ENCODE measurements at places on chromosomes 6 and 20.

- H3K36me3 ChIP-seq = no peaks in the 10 kb centered on the region
- 0 out of 2 replicates have a peak, but pooled peaks cover 4% of the 10 kb centered on the region for H3K4me1 ChIP-seq
- no peak for DNase-seq
- no peaks in the 10 kb centered on the region for H3K27me3 ChIP-seq
- H3K4me3 ChIP-seq = no peak overlapping the region
- no peak overlapping the region for H3K27ac ChIP-seq
Observed at GRCh38 chr6:160355001-160355400, 6.8 kb downstream of the SLC22A3 start.

DNA sequence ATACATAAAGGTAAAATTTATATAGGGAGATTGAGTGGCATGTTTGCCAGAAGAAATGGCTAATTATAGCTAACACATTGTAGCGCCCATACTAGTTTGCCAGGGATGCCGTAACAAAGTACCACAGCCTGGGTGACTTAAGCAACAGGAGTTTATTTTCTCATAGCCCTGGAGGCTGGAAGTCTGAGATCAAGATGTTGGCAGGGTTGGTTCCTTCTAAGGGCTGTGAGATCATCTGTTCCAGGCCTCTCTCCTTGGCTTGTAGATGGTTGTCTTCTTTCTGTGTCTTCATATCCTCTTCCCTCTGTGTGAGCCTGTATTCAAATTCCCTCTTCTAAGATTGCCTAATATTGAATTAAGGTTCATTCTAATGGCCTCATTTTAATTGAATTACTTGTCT lies 417.5 kb upstream of the OPRM1 start:
- no peak for DNase-seq
- H3K27me3 ChIP-seq = no peaks in the 10 kb centered on the region
- no peak overlapping the region for H3K27ac ChIP-seq
- H3K4me1 ChIP-seq = no peaks in the 10 kb centered on the region
- no peaks in the 10 kb centered on the region for H3K36me3 ChIP-seq

DNA sequence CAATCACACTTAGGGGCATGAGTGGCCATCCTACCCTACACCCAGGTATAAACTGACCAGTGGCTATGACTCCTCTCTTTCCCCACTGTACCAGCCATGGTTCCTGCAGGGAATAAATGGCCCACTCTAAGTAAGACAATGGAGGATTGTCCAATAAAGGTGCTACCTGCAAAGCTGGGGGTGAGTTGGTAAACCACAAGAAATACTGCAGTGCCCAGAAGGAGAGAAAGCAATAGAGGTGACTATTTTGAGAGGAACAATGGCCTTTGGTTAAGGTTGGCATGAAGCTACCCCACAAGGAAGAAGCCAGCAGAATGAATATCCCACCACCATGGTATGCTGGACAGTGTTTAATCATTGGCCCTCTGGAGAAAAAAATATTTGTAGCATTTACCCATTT lies 233.3 kb upstream of the ECI2 start:
- H3K4me3 ChIP-seq = no peak overlapping the region
- no peaks in the 10 kb centered on the region for H3K36me3 ChIP-seq
- no peaks in the 10 kb centered on the region for H3K27me3 ChIP-seq
- H3K4me1 ChIP-seq = no peaks in the 10 kb centered on the region
- DNase-seq = no peak

GRCh38 chr6:28105245-28105639 lies 19.2 kb upstream of the ZSCAN16 start:
- DNase-seq = peak; percentile 5
- H3K27ac ChIP-seq = no peak overlapping the region
- H3K4me1 ChIP-seq = no peaks in the 10 kb centered on the region
- H3K36me3 ChIP-seq = no peaks in the 10 kb centered on the region
- no peaks in the 10 kb centered on the region for H3K27me3 ChIP-seq
- H3K4me3 ChIP-seq = peak overlapping the region; percentile 79

DNA sequence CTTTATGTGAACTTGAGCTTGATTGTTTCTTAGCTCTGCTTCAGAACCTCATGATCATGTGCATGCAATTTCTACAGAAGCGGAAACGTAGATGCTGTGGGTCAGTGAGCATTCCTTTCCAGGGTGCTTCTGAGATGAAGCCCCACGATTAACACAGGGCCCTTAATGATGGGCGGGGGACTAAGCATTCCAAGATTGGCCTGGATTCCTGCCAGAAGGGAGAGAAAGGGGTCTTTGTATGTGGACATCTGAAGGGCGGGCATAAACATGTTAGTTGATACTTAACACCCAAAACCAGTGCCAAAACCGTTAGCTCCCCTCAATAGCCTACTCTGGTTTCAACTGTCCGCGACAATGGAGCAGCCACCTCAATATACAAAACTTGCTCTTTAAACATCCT lies 46.9 kb upstream of the POU3F2 start:
- DNase-seq = no peak
- no peaks in the 10 kb centered on the region for H3K27me3 ChIP-seq
- no peak overlapping the region for H3K4me3 ChIP-seq
- H3K36me3 ChIP-seq = no peaks in the 10 kb centered on the region
- no peaks in the 10 kb centered on the region for H3K4me1 ChIP-seq

- peak; percentile 2 for DNase-seq
- no peaks in the 10 kb centered on the region for H3K27me3 ChIP-seq
- H3K4me3 ChIP-seq = no peak overlapping the region
Observed at GRCh38 chr6:124131779-124132178, 328.1 kb downstream of the NKAIN2 start.

GRCh38 chr20:8367689-8368088 lies 235.6 kb downstream of the PLCB1 start:
- no peak overlapping the region for H3K4me3 ChIP-seq
- no peaks in the 10 kb centered on the region for H3K36me3 ChIP-seq
- H3K27ac ChIP-seq = no peak overlapping the region

- DNase-seq = no peak
- H3K27ac ChIP-seq = no peak overlapping the region
- no peak overlapping the region for H3K4me3 ChIP-seq
- 0 out of 2 replicates have a peak, but pooled peaks cover 5% of the 10 kb centered on the region for H3K4me1 ChIP-seq
Observed at GRCh38 chr6:2830183-2830582, 11.5 kb downstream of the SERPINB1 start.

GRCh38 chr6:37025621-37026466 lies 20.4 kb downstream of the FGD2 start:
- no peak for DNase-seq
- no peaks in the 10 kb centered on the region for H3K27me3 ChIP-seq
- no peak overlapping the region for H3K4me3 ChIP-seq
- peaks cover 23% of the 10 kb centered on the region for H3K4me1 ChIP-seq

- H3K27ac ChIP-seq = no peak overlapping the region
- H3K4me1 ChIP-seq = no peaks in the 10 kb centered on the region
- no peaks in the 10 kb centered on the region for H3K27me3 ChIP-seq
- no peaks in the 10 kb centered on the region for H3K36me3 ChIP-seq
Observed at GRCh38 chr6:118864341-118865099, 29.4 kb upstream of the ASF1A start.

DNA sequence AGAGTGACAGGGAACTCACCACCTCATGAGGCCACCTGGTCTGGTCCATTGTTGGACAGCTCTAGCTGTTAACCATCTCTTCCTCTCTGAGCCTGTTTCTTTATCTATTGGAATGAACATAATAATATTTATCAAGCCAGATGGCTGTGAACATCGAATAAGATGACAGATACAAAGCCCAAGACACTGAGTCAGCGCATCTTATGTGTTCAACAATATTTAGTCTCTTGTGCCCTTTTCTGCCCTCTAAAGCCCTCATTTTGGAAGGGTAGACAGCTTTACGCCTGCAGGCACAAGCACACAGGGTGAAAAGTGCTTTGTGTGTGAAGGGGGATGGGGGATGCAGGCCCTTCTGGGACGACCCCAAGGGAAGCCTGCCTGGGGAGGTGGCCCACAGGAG lies 164.0 kb downstream of the GRM4 start:
- no peak overlapping the region for H3K4me3 ChIP-seq
- H3K27me3 ChIP-seq = no peaks in the 10 kb centered on the region
- no peaks in the 10 kb centered on the region for H3K4me1 ChIP-seq
- no peaks in the 10 kb centered on the region for H3K36me3 ChIP-seq
- DNase-seq = no peak
- no peak overlapping the region for H3K27ac ChIP-seq

- no peak overlapping the region for H3K27ac ChIP-seq
- peak; percentile 56 for DNase-seq
- H3K27me3 ChIP-seq = no peaks in the 10 kb centered on the region
- no peaks in the 10 kb centered on the region for H3K36me3 ChIP-seq
Observed at GRCh38 chr20:1299522-1299921, 29.4 kb downstream of the SDCBP2 start.

- no peaks in the 10 kb centered on the region for H3K27me3 ChIP-seq
- DNase-seq = no peak
- no peaks in the 10 kb centered on the region for H3K4me1 ChIP-seq
- no peak overlapping the region for H3K4me3 ChIP-seq
- no peak overlapping the region for H3K27ac ChIP-seq
Observed at GRCh38 chr6:14951704-14952103, 294.2 kb upstream of the JARID2 start.

GRCh38 chr6:44675449-44675848 lies 287.9 kb downstream of the CDC5L start:
- H3K36me3 ChIP-seq = no peaks in the 10 kb centered on the region
- no peak overlapping the region for H3K27ac ChIP-seq
- H3K4me3 ChIP-seq = no peak overlapping the region
- no peak for DNase-seq
- no peaks in the 10 kb centered on the region for H3K27me3 ChIP-seq
- no peaks in the 10 kb centered on the region for H3K4me1 ChIP-seq

GRCh38 chr20:33372993-33373441 lies 28.3 kb downstream of the CDK5RAP1 start:
- peak; percentile 22 for DNase-seq
- peaks cover 14% of the 10 kb centered on the region for H3K36me3 ChIP-seq
- H3K4me1 ChIP-seq = peaks cover 11% of the 10 kb centered on the region
- peak overlapping the region; percentile 3 for H3K27ac ChIP-seq
- H3K4me3 ChIP-seq = no peak overlapping the region

- DNase-seq = peak; percentile 53
- no peaks in the 10 kb centered on the region for H3K27me3 ChIP-seq
- no peaks in the 10 kb centered on the region for H3K36me3 ChIP-seq
- no peak overlapping the region for H3K27ac ChIP-seq
- no peak overlapping the region for H3K4me3 ChIP-seq
Observed at GRCh38 chr6:101403216-101403945, 9.9 kb downstream of the GRIK2 start.

DNA sequence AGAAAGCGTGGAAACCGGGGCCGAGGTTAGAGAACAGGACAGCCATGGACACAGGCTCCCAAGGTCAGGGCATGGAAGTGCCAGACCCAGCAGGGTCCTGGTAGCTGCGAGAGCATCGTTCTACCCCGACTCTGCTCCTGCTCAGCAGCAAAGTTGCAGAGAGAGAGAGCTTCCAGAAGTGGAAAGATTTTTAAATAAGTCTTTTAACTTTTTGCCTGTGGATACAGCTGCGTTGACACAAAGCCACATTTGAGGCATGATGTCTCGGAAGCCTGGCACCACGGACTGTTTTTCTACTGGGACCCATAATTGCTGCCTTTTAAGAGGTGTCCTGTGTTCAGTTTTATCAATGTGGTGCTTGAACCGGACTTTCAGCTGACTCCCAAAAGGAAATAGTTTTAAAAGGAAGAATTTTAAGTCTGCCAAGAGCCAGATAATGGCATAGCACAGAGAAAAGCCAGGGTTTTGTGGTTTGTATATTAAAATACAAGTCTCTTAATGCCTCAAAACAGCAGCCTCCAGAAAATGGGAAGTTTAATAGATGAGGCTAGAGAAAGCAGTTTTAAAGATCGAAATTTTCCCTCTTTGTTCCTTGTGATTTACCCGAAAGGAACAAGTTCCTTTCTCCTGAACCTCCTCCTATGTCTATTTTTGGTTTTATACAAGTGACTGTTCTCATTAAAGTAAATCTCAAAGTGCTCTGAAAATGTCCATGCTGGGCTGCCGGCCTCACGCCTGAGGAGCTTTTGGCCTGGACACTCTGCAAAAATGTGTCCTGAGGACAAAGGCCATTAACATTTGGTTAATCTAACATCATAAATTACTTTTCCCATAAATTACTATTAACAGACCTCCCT lies 91.5 kb downstream of the RIN2 start:
- DNase-seq = no peak
- H3K27me3 ChIP-seq = no peaks in the 10 kb centered on the region
- peak overlapping the region; percentile 35 for H3K27ac ChIP-seq
- H3K4me1 ChIP-seq = no peaks in the 10 kb centered on the region
- H3K4me3 ChIP-seq = no peak overlapping the region

- H3K4me3 ChIP-seq = no peak overlapping the region
- H3K27ac ChIP-seq = no peak overlapping the region
- DNase-seq = no peak
- no peaks in the 10 kb centered on the region for H3K36me3 ChIP-seq
Observed at GRCh38 chr6:10995114-10995707, 48.9 kb downstream of the ELOVL2 start.

- no peaks in the 10 kb centered on the region for H3K36me3 ChIP-seq
- no peak for DNase-seq
- H3K27ac ChIP-seq = no peak overlapping the region
- no peak overlapping the region for H3K4me3 ChIP-seq
Observed at GRCh38 chr6:73367761-73368355, 1.8 kb downstream of the OOEP start.

GRCh38 chr20:36587388-36588070 lies 14.1 kb downstream of the TGIF2 start:
- H3K4me3 ChIP-seq = no peak overlapping the region
- no peak overlapping the region for H3K27ac ChIP-seq
- H3K36me3 ChIP-seq = peaks cover 5% of the 10 kb centered on the region
- H3K4me1 ChIP-seq = no peaks in the 10 kb centered on the region
- no peak for DNase-seq
- H3K27me3 ChIP-seq = no peaks in the 10 kb centered on the region

- no peaks in the 10 kb centered on the region for H3K27me3 ChIP-seq
- H3K4me3 ChIP-seq = no peak overlapping the region
- no peak for DNase-seq
- no peaks in the 10 kb centered on the region for H3K4me1 ChIP-seq
- H3K27ac ChIP-seq = no peak overlapping the region
Observed at GRCh38 chr20:3364323-3365013, 43.0 kb downstream of the DNAAF9 start.

GRCh38 chr6:168219804-168220203 lies 99.8 kb downstream of the DACT2 start:
- H3K36me3 ChIP-seq = no peaks in the 10 kb centered on the region
- H3K4me1 ChIP-seq = no peaks in the 10 kb centered on the region
- no peak overlapping the region for H3K4me3 ChIP-seq
- DNase-seq = no peak
- no peaks in the 10 kb centered on the region for H3K27me3 ChIP-seq
- no peak overlapping the region for H3K27ac ChIP-seq

DNA sequence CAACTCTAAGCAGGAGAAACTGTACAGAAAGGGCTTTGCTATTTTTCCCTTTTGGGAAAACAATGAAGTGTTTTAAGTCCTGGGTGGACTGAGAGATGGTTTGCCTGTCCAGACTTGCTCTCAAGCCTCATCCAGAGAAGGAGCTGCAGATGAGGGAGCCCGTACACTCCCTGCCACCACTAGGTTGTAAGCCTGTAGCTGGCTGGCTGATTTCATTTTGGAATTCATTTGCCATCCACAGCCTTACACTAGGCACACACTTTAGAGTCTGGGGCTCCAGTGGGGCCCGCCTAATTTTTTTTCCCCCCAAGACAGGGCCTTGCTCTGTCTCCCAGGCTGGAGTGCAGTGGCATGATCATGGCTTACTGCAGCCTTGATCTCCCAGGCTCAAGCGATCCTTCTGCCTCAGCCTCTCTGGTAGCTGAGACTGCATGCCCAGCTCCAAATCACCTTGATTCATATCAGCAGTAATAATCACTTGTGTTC lies 28.4 kb downstream of the POFUT1 start:
- H3K36me3 ChIP-seq = peaks cover 18% of the 10 kb centered on the region
- H3K27ac ChIP-seq = peak overlapping the region; percentile 57
- H3K4me3 ChIP-seq = no peak overlapping the region
- no peak for DNase-seq
- no peaks in the 10 kb centered on the region for H3K27me3 ChIP-seq
